ENCODE measurements at places on chromosomes 5 and 9.

DNA sequence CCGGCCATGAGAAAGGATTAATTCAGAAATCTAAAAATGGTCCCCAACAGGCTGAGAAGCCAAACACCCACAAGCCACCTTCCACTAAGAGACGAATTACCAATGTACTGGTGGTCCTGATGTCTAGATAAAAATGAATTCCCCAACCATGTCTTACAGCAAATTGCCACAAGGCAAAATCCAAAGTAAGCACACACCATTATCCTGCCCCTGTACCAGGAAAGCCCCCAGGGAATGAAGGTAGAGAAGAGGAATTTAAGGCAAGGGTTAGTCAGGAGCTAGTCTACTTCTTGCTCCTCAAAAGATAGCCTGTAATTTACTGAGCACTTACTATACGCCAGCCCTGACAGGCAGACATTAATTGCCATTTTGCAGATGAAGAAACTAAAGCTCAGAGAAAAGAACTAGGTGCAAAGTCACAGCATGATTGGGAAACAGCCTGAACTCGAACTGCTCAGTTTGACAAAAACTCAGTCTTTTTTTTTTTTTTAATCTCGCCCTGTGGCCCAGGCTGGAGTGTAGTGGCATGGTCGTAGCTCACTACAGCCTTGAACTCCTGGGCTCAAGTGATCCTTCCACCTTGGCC, 64.3 kb downstream of the RAPGEF1 start:
- no peak for DNase-seq

DNA sequence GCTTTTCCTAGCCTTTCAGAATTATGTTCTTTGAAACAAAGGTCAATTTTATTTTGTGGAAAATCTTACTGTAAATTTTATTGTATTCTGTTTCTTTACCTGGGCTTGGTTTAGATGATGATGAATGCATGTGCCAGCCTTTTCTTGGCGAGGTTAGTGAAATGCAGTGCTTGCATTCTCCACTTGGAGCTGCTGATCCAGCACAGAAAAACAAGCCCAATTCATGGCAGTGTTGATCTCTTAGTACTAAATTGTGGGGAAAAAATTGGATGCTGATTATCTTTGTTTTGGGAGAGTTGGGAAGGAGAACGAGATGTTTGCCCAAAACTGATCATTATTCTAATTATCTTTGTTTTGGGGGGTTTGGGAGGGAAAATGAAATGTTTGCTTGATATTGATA, 3.7 kb downstream of the HABP4 start:
- peak; percentile 62 for DNase-seq

DNA sequence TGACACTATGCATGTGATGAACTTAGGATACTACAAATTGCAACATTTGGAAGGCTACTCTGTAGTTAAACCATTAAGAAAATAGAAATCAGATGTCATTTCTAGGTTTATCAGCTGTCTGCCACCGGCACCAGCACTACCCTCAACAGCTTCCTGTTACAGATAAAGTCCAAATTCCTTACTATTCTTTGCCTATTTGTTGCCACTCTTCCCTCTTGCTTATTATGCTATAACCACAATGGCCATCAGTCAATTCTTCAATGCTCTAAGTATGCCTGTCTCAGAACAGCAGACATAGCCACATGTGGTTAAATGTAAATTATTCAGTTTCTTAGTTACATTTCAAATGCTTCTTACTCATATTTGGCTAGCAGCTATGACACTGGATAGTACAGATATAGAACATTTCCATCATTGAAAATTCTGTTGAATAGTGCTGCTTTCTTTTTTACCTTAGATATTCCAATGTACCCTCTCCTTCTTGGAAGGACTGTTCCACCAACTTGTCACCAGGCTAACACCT, 21.0 kb downstream of the DHX29 start:
- DNase-seq = no peak

DNA sequence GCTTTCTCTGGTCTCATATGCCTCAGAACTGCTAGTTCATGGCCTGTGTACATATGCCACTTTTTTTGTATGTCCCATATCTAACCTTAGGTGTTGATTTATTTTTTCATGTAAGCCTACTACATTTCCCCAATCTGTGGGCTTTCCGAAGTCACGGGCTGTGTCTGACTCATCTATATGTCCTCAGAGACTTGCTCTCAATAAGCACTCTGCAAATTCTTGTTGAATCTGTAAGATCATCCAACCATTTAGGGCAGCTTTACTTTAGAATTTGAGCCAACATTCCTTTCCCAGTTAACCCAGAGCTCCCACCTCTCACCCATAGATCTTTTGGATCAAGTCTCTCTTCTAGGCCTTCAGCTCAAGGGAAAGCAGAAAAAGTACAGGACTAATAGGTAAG, 263.4 kb downstream of the SEC61B start:
- no peak for DNase-seq

GRCh38 chr5:78746021-78746770, 97.6 kb upstream of the LHFPL2 start:
- DNase-seq = no peak

GRCh38 chr5:172006321-172007174, at the start of gene FBXW11:
Gene FBXW11 (minus strand): TSS chr5:172006638. CDS start chr5:172006502, 136 bp downstream.
- DNase-seq = peak; percentile 96

DNA sequence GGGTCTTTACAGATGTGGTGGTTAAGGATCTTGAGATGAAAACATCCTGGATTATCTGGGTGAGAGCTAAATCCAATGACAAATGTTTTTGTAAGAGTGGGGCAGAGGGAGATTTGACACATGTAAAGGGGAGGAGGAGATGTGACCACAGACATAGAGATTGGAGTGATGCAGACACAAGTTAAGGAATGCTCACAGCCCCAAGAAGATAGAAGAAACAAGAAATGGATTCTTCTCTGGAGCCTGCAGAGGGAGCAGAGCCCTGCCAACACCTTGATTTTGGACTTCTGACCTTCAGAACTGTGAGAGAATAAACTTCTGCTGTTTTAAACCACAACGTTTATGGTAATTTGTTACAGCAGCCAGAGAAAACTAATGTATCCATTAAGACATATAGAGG, 21.7 kb downstream of the ITGA2 start:
- DNase-seq = no peak

GRCh38 chr5:155316070-155316714, 302.6 kb downstream of the KIF4B start:
- DNase-seq = no peak

Measured in fibroblast of pulmonary artery (primary cell).